Activated CD4-positive, alpha-beta T cell treated with anti-CD3 and anti-CD28 coated beads, Interleukin-2, Interleukin-6, amounts not matched to agents 100 ng/mL and 50 ng/mL, durations not matched to agents 16 hours and 8 hours (primary cell): ENCODE measurements at places on chromosomes 16 and 17.

DNA sequence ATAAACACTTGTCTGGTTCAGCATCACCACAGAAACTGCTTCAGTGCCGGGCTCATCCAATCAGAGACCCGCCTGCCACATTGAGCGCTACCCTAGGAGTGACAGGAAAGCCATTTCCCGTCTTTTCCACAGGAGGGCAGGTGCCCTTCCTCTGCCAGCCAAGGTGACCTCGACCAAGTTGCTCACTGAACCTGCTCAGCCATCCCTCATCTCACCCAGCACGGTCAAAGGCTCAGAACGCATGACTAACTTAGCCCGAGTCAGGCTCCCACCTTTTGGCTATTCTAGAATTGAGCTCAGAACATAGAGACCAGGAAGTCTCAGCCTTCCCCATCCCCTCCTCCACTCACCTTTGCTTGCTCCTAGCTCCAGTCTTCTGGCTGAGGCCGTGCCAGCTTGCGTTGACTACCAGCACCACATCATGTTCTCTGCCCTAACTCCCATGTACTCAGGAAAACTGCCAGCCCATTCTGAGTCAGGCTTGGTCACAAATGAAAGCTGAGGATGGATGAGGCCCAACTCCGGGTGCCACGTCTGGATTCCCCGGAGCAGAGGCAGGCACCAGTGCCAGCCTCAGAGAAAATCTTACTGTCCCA lies 15.6 kb downstream of the MRPS23 start:
- DNase-seq, result peak; percentile 28

- DNase-seq, result no peak
Observed at GRCh38 chr16:47625115-47625567, 164.0 kb downstream of the PHKB start.

DNA sequence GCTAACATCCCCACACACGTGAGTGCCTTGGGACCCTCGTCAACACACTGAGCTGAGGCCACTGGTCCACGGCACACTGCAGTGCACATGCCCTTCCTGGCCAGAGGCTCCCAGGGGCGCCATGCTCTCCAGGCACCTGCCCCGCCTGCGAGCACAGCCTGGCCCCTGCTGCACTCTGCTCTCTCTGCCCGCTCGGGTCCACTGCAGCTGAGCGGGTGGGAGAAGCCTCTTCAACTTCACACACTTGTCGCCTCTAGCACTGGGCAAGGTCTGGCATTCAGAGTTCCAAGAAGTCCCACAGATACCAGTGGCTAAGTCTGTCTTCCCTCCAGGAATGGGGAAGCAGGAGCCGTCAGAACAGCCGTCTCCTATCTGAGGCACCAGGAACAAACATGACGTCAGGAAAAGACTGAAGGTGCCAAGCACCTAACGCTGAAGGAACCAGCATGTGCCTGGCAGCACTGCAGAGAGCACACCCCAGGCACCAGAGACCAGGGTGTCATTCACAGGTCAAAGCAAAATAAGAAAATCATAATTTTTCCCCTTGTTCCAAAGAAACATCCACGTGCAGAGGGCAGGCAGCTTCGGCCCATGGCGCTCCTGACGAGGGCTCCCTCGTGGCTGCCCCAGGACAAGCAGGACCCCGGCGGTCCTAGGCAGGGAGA lies 82.9 kb downstream of the ZNF778 start:
- DNase-seq, result no peak

DNA sequence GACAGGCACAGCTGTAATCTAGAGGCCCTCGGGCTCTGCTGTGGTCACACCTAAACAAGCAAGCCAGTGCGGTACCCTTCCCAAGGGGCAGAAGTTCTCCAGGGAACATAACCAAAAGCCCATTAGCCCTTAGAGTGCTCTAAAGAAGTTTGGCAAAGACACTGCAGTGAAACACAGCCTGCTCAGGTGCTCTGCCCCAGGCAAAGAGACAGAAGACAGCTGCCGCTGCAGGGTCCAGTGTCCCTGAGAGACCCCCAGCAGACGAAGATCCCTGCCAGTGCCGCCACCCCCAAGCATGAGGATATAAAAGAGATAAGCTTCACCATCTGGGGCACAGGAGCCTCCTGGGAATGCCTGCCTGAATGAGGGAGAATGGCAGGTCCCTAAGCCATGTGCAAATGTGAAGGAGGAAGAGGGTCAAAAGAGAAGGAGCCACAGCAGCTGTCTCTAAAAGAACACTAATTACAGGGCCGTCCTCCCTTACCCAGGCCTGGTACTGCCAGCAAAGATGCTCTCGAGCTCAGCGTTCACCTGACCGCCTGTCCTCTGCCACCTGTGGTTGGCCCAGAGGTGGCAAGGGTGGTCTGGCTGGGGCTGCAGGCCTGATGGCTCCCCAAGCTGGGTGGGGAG lies 29.7 kb downstream of the CUEDC1 start:
- DNase-seq, result no peak

GRCh38 chr17:44023545-44024270 lies 8.9 kb upstream of the TMEM101 start:
- no peak for DNase-seq

DNA sequence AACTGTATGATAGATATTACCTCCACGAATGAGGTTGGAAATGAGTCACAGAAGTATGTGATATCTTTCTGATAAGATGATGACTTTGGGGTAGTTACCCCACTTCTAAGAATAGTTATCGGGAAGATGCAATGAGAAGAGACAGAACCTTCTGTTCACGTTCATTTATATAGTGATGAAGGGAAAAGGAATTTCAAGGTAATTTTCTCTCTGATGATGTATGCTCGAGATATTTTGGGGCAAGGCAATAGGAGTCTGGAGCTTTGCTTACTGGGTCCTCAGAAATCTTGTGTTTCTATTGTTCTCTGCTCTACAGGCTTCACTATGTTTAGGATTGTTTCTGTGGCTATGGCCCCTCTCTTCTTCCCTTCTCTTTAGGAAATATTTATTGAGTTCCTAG lies 1389.6 kb downstream of the CDH8 start:
- no peak for DNase-seq

GRCh38 chr17:50798424-50799288 lies 31.3 kb upstream of the ANKRD40CL start:
- DNase-seq, result no peak

GRCh38 chr17:10162096-10162495 lies 36.3 kb downstream of the GAS7 start:
- DNase-seq, result no peak

- no peak for DNase-seq
Observed at GRCh38 chr17:38892620-38893019, 22.8 kb downstream of the LASP1 start.

DNA sequence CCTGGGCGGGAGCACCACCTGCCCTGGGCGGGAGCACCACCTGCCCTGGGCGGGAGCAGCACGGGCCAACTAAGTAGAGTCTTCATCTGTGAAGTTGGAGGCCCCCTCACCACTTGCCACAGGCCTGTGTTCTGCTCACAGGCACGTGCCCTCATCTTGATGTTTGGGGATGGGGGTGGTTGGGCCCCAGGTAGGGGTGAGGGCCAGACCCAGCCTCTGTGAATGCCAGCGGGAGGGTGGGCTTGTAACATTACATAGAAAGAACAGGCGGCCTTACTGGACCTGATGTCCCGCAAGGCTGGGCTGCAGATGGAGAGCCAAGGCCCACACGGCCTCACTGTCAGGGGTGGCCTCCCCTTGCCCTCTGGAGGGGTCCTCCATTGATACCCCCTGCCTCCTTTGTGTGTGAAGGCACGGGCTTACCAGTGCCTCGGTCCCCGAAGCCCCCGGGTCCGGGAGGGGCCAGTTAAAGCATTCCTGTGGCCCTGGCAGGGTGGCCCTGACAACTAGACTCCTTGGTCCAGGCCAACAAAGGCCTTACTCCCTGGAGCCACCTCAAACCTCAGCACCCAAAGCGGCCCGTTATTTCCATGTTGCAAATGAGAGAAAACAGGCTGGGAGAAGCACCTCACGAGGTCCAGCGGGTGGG lies 1.1 kb upstream of the SLC16A3 start:
- DNase-seq, result no peak

DNA sequence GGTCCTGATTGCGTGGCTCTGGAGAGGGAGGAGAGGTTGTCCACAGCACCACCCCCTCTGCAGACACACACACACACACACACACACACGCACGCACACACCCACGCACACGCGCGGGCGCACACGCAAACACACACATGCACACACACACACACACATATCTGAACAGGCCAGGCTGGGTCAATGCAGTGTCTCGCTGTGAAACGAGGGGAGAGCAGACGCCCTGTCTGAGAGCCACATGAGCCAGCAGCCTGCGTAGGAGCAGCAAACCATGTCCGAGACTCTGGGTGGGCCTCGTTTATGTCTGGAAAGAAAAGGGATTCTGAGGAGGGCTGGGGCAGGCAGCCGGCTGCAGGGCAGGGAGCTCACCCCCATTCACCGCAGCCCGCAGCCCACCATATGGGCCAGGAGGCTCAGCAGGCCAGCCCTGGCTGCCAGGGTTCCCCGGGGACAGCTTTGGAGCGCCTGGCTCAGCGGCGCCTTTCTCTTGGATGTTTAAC lies 93.3 kb upstream of the TNRC6C start:
- DNase-seq, result no peak

DNA sequence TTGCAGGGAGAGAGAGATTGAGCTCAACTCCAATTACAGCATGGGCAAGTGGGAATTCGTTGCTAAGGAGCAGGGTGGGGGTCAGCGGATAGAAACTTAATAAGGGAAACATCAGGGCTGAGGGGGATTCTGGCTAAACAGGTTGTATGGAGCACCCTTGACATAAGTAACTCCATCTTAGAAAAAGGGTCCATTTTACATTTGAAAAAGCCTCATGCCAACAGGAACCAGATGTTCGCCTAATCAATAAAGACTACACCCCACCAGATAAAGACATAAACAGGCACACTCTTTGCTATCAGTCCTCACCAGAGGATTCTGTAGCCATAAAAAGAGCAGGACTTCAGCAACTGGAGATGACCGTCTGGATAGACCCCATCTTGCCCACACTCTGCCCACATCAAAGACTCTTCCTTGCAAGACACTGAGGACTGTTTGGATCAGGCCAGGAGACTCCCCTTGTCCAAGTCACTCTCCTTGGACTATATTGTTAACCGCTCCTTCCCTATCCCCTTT lies 1.6 kb upstream of the LRRC75A start:
- DNase-seq, result no peak

- no peak for DNase-seq
Observed at GRCh38 chr17:29076722-29077121, 33.8 kb downstream of the PIPOX start.

- DNase-seq, result no peak
Observed at GRCh38 chr17:75898065-75898464, 1.3 kb upstream of the TRIM65 start.

DNA sequence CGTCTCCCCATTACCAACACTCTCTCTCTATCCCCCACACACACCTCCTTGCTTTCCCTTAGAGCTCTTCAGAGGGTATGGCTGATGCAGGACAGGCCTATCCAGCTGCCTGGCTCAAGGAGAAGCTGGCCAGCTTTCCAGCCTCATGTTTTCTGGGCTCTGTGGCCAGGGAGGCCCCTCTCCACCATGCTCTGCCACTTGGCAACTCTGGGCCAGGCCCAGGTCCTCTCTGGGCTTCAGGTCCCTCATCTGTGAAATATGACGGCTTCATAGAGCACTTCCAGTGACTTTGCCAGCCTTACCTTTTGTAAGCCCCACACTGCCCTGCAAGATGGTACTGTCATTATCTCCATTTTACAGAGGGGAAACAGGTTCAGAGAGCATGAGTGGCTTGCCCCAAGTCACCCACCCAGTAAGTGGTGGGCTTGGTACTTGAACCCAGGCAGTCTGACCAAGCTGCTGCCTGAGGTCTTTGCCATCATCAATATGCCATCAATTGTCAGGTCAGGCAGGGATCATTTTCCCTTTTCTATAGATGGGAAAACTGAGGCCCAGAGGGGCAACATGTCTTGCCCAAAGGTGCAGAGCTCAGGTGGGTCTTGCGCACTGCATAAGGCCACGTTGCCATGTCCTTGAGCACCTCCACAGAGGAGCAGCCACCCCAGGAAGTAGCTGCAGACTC lies 548 bp upstream of the ADGRG5 start:
- no peak for DNase-seq

- DNase-seq, result no peak
Observed at GRCh38 chr16:81070979-81071378, 6.1 kb downstream of the C16orf46 start.
